ENCODE measurements at places on chromosomes 11 and 22.

GRCh38 chr11:122139595-122139866 is 23.5 kb upstream of the BLID start:
- DNase-seq: no peak

DNA sequence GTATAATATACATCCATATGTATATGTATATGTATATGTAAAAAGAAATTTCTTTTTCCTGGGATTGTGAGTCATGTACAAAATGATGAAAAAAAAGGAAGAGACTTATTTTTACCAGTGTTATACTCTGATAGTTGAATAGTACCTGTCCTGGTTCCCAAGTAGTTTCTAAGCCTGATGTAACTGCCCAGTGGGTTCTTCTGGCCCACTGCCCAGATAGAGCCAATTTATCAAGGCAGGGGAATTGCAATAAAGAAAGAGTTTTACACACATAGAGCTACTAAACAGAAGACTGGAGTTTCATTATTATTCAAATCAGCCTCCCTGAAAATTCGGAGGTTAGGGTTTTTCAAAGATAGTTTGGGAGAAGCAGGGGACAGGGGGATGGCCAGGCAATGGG is 29.1 kb upstream of the NARS2 start:
- DNase-seq: no peak

DNA sequence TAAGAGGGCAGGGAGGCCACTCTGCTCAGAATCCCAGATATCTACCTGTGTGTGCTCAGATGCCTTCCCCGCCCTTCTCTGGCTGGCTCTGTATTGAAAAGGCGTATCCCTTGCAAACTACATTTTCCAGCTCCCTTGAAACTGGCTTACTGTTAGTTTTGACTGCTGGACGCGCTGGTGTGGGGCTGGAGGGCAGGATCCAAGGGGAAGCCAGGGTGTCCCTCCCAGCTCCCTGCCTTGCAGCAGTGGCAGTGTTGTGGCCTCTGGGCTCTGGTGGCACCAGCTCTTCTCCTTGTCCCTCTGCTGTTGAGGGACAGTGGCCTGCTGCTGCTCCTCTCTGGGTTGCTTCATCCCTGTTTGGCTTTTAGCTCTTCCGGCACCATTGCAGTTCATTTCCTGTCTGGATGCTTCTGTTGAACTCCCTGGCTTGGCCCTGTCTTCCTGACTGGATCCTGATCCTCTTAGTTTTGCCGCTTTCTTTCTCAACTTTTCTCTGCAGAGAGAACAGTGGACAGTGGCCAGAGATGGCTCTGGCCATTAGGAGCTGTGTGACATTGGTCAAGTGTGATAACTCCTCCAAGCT is 107.1 kb upstream of the PARVA start:
- DNase-seq: no peak

- no peak for DNase-seq
Measured at GRCh38 chr11:47418454-47419259, 7.6 kb downstream of the PSMC3 start.

DNA sequence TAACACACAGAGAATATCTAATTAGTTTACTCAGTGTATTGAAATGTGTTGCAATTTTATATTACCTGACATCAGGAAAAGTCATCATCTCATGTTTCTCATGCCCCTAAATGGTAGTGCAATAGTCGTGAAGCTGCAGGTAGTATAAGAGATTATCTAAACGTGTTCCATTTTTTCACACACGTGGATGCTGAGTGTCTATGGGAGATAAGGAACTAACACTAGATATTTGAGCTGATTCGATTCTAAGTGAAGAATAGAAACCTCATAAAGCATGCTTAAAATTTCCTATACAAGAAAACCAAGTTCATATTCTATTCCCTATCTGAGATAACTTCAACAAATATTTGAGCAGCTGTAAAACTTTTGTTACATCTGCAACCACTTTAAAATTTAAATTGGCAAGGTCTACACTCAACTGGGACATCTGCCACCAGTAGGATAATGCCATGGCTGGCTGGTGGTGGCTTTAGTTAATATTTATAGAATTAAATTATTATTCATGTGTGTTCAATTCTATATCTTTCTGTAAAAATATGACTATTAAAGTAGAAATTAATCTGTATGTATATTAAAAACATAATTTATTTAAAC is 388.8 kb downstream of the LUZP2 start:
- DNase-seq: no peak

GRCh38 chr11:124832571-124832970 is 32.4 kb upstream of the MSANTD2 start:
- DNase-seq: no peak

GRCh38 chr22:39092111-39092862 is 4.8 kb upstream of the APOBEC3H start:
- DNase-seq: no peak

DNA sequence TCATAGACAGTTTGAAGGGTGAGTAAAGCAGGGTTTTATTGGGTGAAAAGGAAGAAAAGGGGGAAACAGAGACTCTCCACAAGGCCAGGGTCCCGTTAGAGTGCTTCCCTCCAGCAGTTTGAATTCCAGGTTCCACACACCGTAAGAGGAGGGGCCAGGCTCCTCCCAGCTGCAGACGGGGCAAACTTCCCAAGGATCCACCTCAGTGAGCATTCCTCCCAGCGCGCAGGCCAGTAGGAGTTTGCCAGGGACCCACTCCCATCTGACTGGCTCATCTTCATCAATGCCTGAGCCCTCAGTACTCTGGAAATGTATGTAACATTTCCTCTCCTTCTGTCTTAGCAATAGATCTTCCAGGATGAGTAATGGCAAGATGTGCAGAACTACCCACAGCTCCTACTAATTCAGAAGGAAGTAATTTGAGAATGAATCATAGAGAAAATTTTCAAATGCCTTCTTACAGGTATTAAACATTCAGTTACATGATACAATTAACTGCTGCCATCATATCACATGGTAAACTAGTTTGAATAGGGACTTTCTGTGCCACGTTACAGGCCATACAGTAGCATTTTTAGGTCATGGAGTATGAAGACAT is 34.0 kb upstream of the TRPC6 start:
- DNase-seq: no peak

DNA sequence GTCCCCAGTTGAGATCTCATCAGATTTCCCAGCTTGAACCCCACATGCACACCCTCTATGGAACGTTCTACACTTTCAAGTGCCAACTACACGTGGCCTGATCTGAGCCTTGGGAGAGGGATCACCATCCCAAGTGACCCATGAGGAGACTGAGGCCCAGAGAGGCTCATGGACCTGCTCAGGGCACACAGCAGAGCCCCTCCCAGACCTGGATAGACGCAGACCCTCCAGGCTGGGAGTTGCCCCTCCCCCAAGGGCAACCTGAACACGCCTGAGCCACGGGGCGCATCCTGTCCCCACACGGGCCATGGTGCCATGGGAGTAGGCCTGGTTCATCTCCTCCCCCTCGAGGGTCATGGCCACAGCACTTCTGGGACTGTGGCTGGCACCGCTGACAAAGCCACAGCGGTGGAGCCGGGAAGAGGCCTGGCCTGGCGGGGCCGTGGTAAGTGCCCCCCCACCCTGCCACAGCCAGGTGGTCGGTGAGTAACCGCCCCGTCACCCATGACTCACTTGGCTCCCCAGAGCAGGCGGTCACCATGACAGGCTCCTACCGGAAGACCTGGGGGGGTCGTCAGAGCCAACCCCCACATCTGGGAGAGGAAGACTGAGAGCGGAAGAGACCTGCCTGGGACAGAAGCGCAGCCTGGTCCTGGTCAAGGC is 8.1 kb downstream of the WNT7B start:
- DNase-seq: peak; percentile 43

- DNase-seq: peak; percentile 65
Measured at GRCh38 chr11:126159719-126160344, 51.6 kb downstream of the RPUSD4 start.

Measured in retina (tissue), 1 donor.